Frontal cortex (tissue), 4 donors: ENCODE measurements at places on chromosomes 1 and 21.

DNA sequence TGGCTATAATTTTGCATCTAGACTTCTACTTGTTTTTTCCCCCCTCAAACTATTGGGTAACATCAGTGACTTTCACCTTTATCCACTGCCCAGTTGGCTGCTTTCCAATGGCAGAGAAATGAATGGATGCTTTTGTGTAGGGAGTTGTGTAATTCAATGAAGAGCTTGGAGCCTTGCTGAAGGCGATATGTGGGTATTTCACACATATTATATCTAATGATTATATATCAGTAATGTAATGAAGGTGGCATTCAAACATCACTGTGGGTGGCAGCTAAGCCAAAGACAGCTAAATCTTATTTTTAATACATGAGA, 81.2 kb downstream of the TGFB2 start:
- DNase-seq = no peak

DNA sequence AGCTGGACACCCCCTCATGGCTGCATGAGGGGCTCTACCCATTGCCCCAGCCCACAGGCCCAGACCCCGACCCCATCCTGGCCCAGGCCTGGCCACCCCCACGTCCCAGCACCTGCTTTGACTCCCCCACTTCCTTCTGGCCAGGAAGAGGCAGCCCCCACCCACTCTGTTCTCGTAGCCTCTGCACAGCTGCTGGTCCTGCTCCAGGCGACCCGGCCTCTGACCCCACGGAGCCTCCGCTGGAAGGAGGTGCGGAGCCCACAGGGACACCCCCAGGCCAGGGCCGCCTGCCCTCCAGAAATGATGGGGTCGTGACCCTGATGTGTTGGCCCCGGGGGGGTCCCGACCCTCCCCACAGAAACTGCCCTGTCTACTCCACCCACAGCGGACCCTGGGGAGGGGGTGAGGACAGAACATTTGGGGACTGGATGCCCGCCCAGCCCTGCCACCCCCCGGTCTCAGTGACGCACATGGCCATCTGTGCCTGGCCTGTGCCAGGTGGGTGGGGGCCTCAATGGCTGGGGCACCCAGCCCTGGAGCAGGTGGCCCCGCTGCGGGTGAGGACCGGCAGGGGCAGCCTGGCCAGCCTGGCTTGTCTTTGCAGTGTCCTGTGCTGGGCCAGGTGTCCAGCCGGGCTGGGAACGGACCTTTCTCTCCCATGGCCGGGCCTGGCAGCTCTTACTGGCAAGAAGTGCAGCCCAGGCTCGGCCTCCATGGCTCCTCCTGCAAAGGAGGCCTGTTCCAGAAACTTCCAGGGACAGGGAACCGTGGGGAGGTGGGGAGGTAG, 78.6 kb downstream of the MORN1 start:
- DNase-seq = no peak

DNA sequence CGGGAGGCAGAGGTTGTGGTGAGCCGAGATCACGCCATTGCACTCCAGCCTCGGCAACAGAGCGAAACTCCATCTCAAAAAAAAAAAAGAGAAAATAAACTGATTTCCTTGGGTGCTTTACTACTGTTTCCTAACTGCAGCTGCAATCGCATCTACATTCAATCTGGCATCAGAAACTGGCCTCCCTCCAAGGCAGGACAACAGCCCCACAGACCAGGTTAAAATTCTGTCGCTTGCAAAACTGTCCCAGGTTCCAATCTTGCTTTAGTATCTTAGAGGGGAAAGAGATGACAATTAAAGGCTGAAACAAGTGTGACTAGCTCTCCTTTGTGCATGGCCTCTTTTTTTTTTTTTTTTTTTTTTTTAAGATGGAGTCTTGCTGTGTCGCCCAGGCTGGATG, 32.4 kb upstream of the SLC25A33 start:
- no peak for DNase-seq

GRCh38 chr1:25544819-25545218, 1.4 kb downstream of the LDLRAP1 start:
- peak; percentile 69 for DNase-seq

GRCh38 chr1:112702420-112703261, 4.3 kb downstream of the RHOC start:
- no peak for DNase-seq

DNA sequence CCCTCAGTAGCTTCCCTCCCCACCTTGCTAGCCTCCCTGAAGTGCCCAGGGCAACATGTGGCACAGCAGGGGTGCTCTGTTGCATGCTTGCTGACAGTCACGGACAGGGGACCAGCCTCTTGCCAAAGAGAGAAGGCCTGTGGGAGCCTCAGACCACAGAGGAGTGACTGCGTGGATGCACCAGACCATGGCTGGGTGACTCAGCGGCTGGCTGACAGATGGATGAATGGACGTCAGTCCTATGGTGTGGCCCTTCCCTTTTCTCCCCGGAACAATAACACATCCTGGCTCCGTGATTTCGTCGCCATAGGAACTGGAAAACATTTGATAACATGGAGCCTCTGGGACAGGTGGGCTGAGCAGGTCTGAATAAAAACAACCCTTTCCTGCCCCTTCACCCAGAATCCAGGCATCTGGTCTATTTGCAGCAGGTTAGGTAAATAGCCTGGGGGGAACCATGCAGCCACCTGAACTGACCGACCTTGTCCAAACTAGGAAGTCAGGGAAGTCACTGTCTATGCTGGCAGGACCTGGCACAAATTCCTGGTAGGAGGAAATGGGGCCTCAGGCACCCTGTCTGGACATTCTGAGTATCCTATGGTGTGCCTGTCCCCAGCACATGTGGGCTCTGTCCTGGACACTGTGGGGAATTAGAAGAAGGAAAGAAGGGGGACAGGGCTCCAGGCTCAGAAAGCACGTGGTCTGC, 53.3 kb downstream of the NENF start:
- no peak for DNase-seq

DNA sequence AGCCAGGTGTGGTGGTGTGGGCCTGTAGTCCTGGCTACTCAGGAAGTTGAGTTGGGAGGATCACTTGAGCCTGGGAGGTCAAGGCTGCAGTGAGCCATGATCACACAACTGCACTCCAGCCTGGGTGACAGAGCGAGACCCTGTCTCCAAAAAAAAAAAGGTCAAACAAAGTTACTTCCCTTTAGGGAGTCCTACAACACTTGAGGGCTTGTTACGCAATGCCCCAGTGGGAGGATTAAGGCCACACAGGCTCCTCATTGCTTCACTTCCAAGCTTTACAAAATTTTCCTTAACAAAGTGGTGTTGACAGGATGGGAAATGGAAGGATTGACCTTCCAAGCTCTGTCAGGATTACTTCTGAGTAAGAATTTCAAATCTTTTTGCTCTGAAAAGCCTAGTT, 6.2 kb upstream of the EXTL1 start:
- DNase-seq = no peak

DNA sequence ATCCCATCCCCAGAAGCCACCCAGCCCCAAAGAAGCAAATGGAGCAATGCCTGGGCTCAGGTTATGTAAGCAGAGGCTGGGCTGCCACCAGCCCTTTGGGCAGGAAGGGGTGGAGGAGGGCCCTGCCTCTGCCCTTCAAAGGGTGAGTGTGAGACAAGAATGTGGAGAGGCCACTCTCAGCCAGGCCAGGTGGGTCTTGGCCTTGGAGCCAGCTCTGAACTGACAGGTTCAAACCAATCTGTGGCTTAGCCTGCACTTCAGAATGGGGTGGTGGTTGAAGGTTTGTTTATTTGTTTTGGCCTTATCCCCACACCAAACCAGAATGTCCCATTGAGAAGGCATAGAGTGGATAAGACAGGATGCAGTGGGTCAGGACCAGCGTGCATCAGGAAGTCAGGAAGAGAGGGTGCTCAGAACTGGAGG, 29.8 kb downstream of the C1orf116 start:
- DNase-seq = no peak

- DNase-seq = no peak
These were observed 41.0 kb upstream of the KCNK1 start for GRCh38 chr1:233572896-233573295.

GRCh38 chr1:87398641-87399040, 70.0 kb downstream of the LMO4 start:
- no peak for DNase-seq

GRCh38 chr1:85427331-85427730, 37.6 kb downstream of the DDAH1 start:
- no peak for DNase-seq

DNA sequence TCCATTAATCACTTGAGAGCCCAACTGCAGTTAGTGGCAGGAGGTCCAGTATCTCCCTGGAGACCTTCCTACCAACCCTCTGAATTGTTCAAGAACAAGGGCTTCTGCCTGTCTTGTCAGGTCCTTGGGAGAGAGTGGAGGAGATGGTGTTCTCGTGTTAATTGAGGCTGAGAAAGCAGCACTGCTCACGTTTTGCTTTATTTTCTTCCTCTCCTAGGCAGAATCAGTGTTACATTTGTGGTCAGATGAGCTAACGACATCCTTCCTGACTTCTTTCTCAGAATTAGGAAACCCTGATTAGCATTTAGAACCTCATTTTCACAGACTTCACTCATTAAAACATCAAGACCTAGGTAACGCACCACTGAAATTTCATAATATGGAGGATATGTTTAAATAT, 26.4 kb upstream of the LRIG2 start:
- DNase-seq = no peak

- no peak for DNase-seq
These were observed 93.1 kb upstream of the C8B start for GRCh38 chr1:57058652-57059501.

DNA sequence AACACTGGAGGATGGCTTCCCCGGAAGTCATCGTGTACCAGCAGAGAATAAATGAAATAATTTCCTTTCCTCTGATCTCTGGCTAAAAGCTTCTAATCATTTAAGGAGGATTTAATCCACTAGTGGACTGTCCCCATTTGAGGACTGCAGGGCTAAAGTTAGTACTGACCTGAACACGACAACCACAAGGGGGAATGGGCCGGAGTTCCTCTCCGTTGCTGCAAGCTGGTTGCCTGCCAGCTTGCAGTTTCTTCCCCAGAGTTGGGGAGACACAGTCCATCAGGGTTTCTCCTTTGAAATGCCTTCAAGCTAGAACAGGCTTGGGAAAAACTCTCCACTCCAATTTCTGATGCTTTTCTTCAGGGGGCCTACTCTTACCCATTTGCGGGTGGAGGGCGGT, 35.5 kb upstream of the NPL start:
- no peak for DNase-seq

- DNase-seq = no peak
These were observed 776 bp downstream of the HLCS start for GRCh38 chr21:36965720-36966065.

GRCh38 chr1:50658459-50659076, 235.3 kb upstream of the DMRTA2 start:
- no peak for DNase-seq

GRCh38 chr1:168455764-168456163, 88.0 kb downstream of the XCL2 start:
- DNase-seq = no peak

GRCh38 chr1:244062156-244062725, 11.2 kb downstream of the ZBTB18 start:
- DNase-seq = no peak

GRCh38 chr1:207298636-207299398, 22.7 kb upstream of the CD55 start:
- no peak for DNase-seq

DNA sequence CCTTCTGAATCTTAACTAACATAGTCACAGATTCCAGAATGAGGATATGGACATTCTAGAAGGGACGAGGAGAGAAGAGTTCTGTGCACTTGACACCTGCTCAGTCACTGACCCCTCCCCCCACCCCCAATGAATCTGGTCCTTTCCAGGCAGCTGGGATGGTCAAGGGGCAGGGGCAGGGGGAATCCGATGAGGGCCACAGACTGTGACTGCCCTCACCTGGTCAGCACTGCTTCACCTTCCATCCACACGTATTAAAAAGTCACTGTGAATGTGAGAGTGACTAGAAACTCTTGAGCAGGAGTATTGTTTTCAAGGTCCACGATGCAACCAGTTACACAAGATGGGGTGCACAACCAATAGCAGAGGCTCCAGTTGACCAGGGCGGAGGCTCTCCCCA, 9.5 kb upstream of the PRAMEF12 start:
- DNase-seq = no peak

DNA sequence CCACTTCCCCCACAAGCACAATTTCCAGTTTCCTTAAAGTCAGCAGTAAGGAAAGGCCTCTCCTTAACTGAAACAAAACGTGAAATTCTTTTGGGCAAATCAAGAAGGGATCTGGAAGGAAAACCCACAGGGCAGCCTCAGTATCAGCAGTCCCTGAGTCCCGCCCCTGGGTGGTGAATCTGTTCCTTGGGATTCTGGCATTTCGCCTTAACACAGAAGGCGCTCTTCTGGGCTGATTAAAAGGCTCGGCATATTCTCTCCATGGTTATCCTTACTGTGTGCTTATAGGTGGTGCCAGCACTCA, 12.2 kb upstream of the RAB4A start:
- no peak for DNase-seq

GRCh38 chr1:89394851-89395250, 31.0 kb downstream of the GBP6 start:
- DNase-seq = no peak
